ENCODE measurements at places on chromosomes 2 and 18. TPM values are rescaled to one million over a fixed set of nuclear protein-coding genes. Genes with fewer than 3 reads are reported as not detected.
A peak's percentile ranks its signal among the peaks of the same experiment; 100 is the strongest.

GPAT2 gene
- total RNA-seq: 6.3 TPM

SLC5A7 gene
- total RNA-seq: not detected

DAW1 gene
- total RNA-seq: 16.6 TPM

PGAP1 gene
- 10.4 TPM for total RNA-seq

POLR1A gene
- total RNA-seq: 14.8 TPM

GRCh38 chr2:196226058-196226706, 54.8 kb upstream of the STK17B start:
- DNase-seq: no peak

DNA sequence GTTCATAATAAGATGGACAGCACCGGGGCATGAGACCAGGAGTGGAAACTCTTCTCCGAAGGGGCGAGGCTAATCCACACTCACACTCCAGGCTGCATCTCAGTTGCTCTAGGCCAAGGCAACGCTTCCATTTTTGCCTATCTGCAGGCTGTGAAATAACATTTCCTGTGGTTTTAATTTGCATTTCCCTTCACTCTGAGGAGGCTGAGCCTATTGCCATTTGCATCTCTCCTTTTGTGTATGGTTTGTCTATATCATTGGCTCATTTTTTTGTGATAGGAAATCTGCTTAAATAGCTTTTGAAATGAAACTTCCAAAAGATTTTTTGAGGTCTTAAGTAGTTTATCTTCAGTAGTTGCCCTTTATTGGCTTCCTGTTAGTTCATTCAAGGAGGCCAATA, 57.6 kb downstream of the TPGS2 start:
- DNase-seq: no peak

DNA sequence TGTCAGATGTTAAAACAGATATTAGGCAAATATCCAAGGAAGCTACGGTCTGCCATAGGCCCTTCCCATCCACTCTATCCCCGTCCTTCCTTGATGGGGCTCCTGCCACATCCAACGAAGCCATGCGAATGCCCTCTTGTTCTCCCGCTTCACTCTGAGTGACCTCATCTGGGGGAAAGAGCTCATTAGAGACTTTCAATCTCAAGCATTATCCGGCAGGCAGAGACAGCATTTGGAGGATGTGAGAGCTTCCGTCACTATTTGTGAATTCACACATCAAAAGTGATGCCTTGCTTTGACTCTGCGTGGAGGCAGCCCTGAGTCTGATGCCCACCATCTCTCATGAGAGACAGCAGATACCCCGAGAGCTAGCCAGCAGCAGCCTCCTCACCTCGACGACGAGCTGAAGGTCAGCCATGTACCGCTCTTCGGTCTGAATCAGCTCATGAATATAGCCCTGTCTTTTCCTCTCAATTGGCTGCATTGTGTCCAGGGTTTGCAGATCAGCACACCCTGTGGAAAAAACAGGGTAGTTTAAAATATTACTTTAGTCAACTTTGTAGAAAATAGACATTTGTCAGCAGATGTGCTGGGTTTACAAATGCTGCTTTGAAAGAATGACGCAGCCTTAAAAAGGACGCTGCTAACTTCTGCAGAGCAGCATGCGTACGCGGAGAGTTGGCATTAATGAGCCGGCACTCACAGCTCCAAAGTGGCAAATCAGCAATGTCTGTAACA, 45.9 kb downstream of the FAM228A start:
- DNase-seq: no peak

- peak; percentile 20 for DNase-seq
These were observed 141.7 kb upstream of the CCDC68 start for GRCh38 chr18:55100817-55101457.

GRCh38 chr18:46096651-46097300, 1.3 kb downstream of the ATP5F1A start:
- DNase-seq: no peak

GRCh38 chr2:239874636-239875356, 150.3 kb downstream of the NDUFA10 start:
- DNase-seq: no peak

DNA sequence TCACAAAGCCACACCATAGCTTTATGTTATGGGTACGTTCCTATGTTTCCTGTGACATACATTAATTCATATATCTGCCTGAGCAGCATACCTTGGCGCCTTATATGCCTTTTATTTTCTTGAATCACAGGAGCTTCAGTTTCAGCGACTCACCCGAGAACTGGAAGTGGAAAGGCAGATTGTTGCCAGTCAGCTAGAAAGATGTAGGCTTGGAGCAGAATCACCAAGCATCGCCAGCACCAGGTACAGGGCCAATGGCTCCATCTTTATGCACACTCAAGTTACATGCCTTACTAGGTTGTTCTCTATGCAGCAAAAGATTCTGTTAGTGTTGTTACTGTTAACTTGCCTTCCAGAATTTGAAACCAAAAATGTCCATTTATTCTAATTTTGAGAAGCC, 120.4 kb downstream of the PKP4 start:
- no peak for DNase-seq

- no peak for DNase-seq
These were observed 22.4 kb upstream of the NAGK start for GRCh38 chr2:71045865-71046548.

DNA sequence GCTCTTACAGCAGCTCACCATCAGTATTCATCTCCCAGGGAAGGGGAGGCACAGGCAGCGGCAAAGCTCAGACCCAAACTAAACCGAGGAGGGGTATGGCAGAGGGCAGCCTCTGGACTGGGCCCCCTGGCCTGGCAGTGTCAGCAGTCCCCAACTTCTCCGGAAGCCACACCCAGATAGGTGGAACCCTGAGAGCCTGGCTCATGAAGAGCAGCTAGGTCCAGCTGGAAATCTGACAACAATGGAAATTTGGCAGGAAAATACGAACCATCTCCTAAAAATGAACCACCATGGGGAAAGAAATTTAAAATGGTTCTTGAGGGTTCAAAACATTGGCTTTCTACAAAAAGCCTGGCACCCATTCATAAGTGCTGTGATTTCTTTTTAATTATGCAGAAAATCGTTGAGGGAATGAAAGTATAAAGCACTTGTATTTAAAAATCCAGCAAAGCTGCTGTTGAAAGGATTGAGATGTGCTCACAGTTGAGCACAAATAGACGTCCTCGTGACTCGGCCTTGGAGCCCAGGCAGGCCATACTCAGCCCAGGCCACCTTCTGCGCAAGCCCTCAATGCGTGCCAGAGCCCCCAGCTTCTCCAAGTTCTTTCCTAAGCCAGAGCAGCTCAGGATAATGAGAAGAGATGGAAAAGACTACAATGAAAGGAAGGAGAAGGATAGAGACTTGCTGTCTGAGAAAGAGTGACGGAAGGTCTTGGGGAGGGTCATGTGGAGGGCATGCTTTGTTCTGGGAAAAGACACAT, 93.0 kb downstream of the COL6A3 start:
- DNase-seq: no peak

DNA sequence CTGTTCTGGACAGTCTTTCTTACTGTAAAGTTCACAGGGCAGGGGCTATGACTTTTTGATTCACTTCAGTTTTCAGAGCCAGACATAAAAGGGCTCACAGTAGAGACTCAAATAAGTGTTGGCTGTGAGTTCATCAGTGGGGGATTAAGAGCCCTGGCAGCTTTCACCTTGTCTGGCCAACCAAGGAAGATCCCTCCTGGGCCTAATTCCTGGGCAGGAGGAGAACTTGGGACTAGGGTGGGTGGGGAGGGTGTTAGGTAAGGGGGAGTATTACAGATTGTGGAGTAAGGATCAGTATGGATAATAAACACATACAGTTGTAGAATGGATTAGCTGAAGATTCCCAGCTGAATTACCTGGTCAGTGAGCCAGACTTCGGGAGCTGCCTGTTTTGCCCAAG, 904 bp upstream of the SFXN5 start:
- DNase-seq: no peak

GRCh38 chr2:136375017-136375901, 257.3 kb upstream of the CXCR4 start:
- no peak for DNase-seq

DNA sequence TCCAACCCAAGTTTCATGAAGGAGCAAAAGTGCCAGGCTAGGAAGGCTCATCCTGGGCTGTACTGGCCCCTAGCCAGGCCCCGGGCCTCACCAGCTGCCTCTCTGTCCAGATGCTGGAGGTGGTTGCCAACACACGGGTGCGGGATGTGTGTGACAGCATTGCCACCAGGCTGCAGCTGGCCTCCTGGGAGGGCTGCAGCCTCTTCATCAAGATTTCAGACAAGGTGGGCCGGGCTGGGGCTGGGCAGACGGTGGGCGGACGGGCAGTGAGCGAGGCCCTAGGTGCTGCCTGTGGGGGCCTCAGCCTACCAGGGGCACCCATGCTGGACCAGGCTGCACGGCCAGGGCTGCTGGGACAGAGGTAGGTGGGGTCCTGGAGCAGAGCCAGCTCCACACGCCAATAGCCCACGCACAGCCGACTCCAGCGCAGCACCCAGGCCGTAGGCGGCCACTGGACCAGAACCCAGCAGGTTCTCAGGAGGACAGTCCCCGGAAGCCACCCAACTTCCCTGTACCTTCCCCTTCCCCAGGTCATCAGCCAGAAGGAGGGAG, 11.8 kb upstream of the GPR17 start:
- no peak for DNase-seq

DNA sequence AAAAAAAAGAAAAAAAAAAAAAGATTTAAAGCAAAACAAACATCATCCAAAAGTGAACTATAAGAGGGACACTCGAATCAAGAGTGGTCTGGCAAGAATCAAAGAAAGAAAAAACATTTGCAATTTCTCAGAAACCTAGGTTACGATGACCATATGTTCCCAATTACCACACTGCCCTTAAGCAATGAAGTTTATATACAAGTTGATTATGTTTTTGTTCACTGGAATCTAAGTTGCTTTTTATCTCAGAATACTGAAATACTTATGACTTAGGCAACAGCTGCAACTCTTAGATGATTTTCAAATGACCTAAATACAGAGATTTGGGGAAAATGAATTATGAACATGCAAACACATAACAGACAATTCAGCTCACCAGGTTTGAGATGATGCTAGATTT, 597.1 kb upstream of the CHAC2 start:
- DNase-seq: no peak

Data from pulmonary artery endothelial cell (primary cell).